ENCODE measurements at places on chromosomes 11 and 22.
A peak's percentile ranks its signal among the peaks of the same experiment; 100 is the strongest.

- DNase-seq = no peak
Measured at GRCh38 chr11:127844876-127845275, 742.5 kb downstream of the ETS1 start.

GRCh38 chr22:41963453-41964111, 5.7 kb upstream of the SEPTIN3 start:
- no peak for DNase-seq

GRCh38 chr11:87284306-87284705, 246.6 kb downstream of the TMEM135 start:
- no peak for DNase-seq

GRCh38 chr11:17861036-17861755, 126.6 kb downstream of the KCNC1 start:
- no peak for DNase-seq

- no peak for DNase-seq
Measured at GRCh38 chr22:38451404-38451803, 3.6 kb downstream of the KCNJ4 start.

DNA sequence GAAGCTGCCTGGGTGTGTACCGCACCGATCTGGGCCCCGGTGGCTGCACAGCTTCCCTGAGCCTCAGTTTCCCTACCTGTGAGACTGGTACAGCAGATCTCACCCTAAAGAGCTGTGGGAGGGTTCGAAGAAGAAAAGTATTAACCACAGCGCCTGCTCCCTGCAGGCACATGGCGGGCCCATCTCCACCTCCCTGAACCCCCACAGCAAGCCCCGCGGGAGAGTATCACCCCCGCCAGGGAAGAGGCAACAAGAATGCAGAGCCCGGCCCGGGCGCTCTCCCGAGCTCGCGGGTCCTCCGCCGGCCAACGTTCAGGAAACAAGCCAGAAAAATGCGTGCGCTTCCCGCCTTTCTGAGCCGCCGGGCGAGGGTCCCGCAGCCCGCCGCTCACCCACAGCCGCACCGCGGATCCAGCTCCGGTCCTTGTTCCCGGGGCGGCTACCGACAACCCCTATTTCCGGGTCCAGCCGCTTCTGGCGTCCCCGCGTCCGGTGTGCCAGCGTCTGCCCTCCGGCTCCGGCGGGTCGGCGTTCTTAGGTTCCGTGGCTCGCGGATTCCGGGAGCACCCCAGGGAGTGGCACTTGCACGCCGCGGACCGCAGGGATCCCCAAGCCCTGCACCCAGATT, at the start of gene TOP3B:
Gene TOP3B (minus strand): TSS at position 450 of the 628 bp plus-strand sequence. CDS start 7,078 bp downstream, outside the sequence.
- DNase-seq = peak; percentile 81

GRCh38 chr11:86459682-86460460, 85.2 kb downstream of the CCDC81 start:
- DNase-seq = no peak

DNA sequence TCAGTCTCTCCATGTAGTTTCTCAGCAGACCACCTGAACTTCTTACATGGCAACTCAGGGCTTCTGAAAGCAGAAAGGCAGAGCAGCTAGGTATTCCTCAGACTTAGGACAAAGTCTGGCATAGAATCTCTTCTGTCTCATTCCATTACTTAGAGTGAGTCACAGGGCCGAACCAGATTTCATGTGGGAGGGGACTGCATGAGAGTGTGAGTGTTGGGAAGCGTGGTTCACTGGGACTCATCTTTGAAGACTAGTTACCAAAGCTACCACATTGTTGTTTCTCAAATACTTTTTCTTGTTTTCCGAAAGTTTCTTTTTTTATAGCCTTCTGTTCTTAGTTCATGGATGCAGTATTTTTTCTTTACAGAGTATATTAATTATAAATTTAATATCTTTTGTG, 36.1 kb upstream of the SCN3B start:
- DNase-seq = no peak

DNA sequence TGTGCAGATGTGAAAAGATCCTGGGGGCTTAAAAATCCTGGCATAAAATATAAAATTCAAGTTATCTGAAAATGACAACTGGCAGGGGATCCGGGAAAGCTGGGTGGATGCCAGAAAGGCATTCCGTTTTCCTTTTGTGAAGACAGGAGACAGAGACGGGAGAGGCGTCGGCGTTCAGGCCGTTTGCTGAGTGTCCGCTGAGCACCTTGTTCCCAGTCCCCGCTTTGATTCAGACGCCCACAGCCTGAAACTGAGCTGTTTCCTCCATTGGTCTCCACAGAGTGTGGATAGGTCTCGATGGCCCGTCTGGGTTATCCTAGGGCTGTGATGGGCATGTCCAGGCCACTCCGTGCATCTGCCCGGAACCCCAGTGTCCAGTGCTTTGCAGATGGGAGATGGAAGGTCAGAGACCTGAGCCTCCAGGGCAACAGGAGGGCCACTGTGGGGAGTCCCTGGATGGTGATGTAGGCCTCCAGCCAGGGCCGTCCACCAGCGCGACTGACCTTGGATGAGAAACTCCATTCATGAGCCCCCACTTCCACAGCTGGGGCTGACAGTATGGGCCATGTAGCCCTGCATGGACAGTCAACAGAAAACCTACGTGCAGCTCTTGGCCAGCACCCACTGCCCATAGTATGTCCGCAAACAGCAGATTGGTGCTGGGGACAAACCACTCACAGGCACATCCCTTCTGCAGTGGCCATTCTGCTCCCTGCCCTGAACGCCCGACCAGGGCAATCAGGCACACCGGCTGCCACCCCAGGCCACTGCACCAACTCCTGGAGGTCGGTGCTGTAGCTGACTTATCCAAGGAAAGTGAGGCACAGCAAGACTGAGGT, 11.6 kb downstream of the MRGPRF start:
- no peak for DNase-seq

GRCh38 chr11:99565333-99565732, 544.6 kb downstream of the CNTN5 start:
- DNase-seq = no peak

GRCh38 chr11:126669416-126669815, 313.9 kb downstream of the ST3GAL4 start:
- no peak for DNase-seq

DNA sequence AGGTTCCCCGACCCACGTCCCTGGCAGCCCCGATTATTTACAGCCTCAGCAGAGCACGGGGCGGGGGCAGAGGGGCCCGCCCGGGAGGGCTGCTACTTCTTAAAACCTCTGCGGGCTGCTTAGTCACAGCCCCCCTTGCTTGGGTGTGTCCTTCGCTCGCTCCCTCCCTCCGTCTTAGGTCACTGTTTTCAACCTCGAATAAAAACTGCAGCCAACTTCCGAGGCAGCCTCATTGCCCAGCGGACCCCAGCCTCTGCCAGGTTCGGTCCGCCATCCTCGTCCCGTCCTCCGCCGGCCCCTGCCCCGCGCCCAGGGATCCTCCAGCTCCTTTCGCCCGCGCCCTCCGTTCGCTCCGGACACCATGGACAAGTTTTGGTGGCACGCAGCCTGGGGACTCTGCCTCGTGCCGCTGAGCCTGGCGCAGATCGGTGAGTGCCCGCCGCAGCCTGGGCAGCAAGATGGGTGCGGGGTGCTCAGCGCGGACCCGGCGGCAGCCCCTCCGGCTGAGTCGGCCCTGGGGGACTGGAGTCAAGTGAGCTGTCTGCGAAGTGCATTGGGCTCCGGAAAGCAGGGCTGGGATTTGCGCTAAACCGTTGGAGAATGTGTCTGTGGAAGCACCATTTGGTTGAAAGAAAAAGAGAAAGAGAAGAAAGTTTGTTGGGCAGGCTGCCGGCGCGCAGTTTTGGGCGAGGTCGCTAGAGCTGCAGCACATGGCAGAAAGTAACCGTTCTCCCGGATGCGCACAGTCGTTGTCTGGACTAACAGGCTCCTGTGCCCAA, at the start of gene CD44:
Gene CD44 (plus strand): TSS at position 229 of the 779 bp plus-strand sequence. CDS start 133 bp downstream, at position 362.
- DNase-seq = peak; percentile 35

GRCh38 chr11:123122341-123122740, 60.4 kb upstream of the HSPA8 start:
- no peak for DNase-seq

- DNase-seq = no peak
Measured at GRCh38 chr11:126679033-126679432, 321.5 kb downstream of the KIRREL3 start.

- DNase-seq = no peak
Measured at GRCh38 chr11:94134651-94135512, 6.2 kb downstream of the PANX1 start.

- DNase-seq = no peak
Measured at GRCh38 chr11:78796956-78797355, 222.3 kb upstream of the NARS2 start.

DNA sequence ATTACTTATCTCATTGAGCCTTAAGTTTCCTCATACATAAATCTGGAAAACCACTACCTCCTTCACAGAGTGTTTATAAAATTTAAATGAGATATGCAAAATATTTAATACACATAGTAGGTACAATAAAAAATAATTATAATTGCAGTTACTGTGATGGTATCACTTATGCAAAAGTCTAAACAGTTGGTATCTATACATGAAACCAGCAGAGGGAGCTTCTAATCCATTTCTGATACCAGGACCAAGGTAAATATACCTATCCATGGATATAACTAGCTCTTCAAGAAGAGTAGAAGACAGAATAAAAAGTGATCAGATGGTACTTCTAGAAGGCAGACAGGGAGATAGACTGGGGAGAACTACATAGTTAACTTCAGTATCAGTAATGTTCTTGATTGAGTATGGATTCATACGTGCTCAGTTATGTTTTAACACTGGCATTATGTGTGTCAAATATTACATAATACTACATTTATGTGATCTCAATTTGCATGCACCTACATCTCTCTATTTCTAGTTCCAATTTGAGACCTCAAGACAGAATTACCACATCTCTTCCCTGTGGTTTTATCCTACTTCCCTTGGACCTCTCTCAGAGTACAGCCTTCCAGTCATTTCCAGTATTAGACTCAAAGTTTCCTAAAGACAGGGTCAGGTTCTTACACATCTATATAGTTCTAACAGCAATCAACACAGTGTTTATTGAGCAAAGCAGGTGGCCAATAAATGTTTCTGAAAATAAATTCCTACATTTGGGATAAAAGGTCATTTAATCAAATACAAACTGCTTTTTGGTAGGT, 13.7 kb upstream of the TSG101 start:
- DNase-seq = no peak

DNA sequence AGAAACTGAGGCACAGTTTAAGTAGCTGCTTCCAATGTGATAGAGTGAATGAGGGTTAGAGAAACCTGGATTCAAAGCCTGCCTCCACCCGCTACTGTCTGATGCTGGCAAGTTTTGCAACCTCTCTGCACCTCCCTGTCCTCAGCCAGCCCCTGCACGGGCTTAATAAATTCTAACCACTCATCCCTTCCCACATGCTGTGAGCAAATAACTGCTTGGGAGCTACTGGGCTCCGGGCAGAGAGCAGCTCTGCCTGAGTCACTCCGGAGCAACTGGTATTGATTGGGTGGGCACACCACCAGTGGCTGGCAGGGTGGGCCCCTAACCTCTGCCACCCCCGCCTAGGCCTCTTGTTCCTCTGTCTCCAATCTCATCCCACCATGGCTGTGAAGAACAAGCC, 104.3 kb upstream of the SYT13 start:
- no peak for DNase-seq

GRCh38 chr11:65592858-65593517, 2.6 kb downstream of the KCNK7 start:
- DNase-seq = no peak

DNA sequence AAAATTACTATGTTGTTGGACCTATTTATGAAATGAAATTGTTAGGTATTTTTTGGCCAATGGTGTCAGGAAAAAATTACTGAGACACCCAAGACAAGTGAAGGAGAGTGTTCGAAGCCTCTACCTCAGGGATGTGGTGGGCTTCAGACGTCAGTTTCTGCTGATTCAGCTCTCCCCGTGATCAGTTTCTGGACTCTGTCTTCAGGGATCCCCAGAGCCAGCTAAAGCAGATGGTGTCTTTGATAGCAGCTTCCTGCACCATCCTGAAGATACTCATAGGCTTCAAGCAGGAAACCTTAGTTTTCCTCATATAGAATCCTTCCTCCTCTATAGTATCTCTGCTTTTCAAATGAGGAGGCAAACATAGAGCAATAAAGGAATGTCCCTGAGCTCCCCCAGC, 7.4 kb downstream of the CD248 start:
- DNase-seq = no peak

- DNase-seq = no peak
Measured at GRCh38 chr11:13210424-13210823, 67.2 kb upstream of the BMAL1 start.

- no peak for DNase-seq
Measured at GRCh38 chr22:37274380-37274862, 7.9 kb upstream of the CYTH4 start.

- DNase-seq = no peak
Measured at GRCh38 chr22:38126928-38127668, 16.6 kb upstream of the BAIAP2L2 start.

Data from stimulated activated CD4-positive, alpha-beta T cell treated with anti-CD3 and anti-CD28 coated beads, TNF-alpha, amount 100 ng/mL, for 48 hours (primary cell).